ENCODE measurements at places on chromosomes 16 and 17. TPM values are rescaled to one million over a fixed set of nuclear protein-coding genes. Genes with fewer than 3 reads are reported as not detected.

RARA gene
- polyA plus RNA-seq = 12.9 TPM

GRCh38 chr17:4908711-4909496 is 6.0 kb upstream of the CHRNE start:
- DNase-seq = peak; percentile 31

SPAG9 gene
- polyA plus RNA-seq = 13.3 TPM

GRCh38 chr17:59751955-59752413 is 44.5 kb downstream of the VMP1 start:
- no peak for DNase-seq
